ENCODE measurements at places on chromosomes 12 and 14.

- DNase-seq, result no peak
Measured at GRCh38 chr14:43647302-43647701, 859.8 kb downstream of the FSCB start.

GRCh38 chr12:63302941-63303536 lies 152.0 kb upstream of the AVPR1A start:
- no peak for DNase-seq

GRCh38 chr12:20339060-20339459 lies 29.3 kb upstream of the PDE3A start:
- no peak for DNase-seq

DNA sequence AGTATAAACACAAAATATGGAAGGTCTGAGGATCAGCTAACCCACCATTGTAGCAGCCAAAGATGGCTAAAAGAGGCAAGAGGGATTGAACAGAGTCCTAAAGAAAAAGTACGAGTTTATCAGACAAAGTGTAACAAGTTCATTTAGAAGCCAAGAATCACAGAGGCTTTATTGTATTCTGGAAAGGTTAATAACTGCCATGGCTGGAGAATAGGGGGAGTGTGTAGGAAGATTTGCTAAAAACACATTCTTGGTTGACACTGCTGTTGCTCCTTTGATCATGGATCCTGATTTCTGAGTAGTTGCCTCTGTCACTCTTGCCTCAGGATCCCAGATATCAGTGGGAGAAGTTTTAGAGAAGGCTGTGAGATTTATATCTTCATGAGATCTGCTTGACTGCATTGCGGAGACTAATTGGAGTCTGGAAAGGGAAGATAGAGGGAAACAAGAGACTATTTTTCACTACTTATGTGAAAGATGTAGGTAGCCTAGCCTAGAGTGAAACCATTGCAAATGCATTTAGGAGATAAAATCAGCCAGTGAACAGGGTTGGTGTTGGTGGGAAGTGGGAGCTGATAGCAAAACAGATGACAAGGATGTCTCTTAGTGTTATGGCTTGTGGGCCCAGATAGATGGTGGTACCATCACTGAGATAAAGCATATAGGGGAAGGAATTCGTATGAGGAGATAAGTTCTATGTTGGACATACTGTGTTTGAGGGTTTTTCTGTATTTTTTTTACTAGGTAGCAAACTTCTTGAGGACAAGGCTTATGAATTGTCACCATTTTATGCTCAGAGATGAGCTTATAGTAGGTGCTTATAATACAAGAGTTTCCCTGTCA lies 402.9 kb upstream of the PDE3A start:
- no peak for DNase-seq

- DNase-seq, result no peak
Measured at GRCh38 chr12:52279422-52280318, 5.2 kb downstream of the KRT86 start.

GRCh38 chr12:22334410-22335100 lies at the start of gene ST8SIA1:
Gene ST8SIA1 (minus strand): TSS chr12:22334707. CDS start chr12:22334232, 475 bp downstream.
- DNase-seq, result peak; percentile 48

DNA sequence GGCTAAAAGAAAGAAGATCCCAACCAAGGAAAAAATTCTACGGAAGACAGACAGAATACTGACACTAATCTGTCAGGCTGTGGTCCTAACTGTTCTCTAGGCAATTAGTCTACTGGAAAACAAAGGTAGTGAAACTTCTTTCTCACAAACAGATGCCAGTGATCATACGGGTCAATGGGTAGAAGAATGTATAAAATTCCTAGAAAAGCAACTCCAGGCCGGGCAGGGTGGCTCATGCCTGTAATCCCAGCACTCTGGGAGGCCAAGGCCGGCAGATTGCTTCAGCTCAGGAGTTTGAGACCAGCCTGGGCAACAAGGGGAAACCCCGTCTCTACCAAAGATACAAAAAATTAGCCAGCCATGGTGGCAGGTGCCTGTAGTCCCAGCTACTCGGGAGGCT lies 64.8 kb downstream of the HECTD4 start:
- DNase-seq, result no peak

DNA sequence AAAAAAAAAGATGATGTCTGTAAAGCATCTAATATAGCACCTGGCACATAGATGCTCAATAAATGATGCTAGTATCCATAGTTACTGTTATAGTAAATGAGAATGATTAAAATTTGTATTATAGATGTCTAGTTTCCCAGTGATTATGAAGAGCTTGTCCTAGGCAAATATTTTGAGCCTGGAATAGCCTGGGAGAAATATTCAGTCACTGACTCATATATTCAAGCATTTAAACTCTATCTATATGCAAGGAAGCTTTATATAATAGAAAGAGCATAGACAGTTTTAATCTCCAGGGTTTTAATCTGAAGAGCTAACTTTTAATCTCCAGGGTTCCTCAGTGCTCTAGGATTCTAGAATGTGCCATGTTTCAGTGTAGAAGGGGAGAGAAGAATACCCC lies 91.5 kb upstream of the VASH1 start:
- DNase-seq, result no peak

DNA sequence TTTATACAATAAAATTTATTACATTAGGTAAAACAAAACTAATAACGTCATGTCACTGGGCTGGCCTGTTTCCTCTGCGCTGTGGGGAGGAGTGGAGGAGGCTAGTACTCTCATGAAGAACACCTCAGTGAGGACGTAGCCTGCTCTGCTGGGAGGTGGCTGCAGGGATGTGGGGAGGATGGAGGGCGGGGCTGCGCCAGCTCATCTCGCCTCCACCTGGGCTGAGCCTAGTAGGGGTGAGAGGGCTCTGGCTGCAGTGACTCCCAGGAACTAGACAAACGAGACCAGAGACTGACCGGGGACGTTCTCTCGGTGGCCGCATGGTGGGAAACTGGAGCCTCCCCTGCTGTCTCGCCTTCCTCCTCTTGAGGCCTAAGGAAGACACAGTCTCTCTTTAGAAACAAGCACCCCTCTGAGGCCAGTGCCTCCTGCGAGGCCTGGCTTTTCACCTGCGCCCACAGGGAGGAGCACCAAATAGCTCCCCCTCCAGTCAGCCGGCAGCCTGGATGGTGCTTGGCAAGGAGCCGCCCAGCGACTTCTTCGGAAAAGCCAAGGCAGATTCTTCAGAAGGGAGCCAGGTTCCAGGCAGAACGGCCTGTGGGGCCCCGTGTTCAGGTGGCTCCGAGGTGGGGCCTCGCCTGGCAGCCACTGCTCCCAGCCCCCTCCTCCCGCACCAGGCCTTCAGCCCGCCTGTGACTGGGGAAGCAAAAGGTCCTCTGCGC lies 62.4 kb downstream of the PLEKHG3 start:
- no peak for DNase-seq

DNA sequence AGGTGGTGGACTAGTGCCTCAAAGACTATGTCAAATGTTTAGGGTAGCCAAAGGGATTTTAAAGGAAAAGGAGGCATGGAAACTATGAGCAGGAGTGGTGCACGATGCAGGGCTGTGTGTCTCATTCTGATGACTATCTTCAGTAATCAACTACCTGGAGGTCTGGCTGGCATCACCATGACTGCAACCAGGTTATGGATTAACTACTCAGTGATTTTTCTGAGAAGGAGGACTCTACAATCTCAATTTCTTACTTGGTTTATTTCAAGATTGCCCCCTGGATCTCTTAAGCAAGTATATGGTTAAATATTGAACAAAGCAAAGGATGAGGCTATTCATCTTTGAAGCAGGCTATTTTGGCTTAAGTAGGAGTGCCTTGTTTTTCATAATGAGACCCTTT lies 19.2 kb upstream of the EDDM3A start:
- no peak for DNase-seq

GRCh38 chr14:74018174-74018585 lies 908 bp downstream of the ENTPD5 start:
- DNase-seq, result peak; percentile 35

GRCh38 chr12:46046436-46046835 lies 56.1 kb upstream of the SCAF11 start:
- DNase-seq, result no peak

DNA sequence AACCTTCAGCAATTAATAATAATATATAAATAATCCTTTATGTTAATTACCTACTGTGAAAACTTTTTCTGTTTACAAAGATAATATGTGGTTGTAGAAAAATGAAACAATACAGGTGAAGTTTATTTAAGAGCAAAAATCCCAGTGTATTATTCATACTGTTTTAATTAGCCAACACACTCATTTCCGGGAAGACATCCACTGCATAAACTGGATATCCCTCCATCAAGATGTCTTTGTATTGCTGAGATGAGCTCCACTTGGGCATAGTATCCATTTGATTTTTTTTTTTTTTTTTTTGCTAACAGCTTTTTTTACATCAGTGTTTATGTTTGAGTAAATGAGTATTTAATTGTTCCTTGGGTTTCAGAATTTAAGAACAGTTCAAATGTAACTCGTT lies 13.7 kb upstream of the DERA start:
- no peak for DNase-seq

DNA sequence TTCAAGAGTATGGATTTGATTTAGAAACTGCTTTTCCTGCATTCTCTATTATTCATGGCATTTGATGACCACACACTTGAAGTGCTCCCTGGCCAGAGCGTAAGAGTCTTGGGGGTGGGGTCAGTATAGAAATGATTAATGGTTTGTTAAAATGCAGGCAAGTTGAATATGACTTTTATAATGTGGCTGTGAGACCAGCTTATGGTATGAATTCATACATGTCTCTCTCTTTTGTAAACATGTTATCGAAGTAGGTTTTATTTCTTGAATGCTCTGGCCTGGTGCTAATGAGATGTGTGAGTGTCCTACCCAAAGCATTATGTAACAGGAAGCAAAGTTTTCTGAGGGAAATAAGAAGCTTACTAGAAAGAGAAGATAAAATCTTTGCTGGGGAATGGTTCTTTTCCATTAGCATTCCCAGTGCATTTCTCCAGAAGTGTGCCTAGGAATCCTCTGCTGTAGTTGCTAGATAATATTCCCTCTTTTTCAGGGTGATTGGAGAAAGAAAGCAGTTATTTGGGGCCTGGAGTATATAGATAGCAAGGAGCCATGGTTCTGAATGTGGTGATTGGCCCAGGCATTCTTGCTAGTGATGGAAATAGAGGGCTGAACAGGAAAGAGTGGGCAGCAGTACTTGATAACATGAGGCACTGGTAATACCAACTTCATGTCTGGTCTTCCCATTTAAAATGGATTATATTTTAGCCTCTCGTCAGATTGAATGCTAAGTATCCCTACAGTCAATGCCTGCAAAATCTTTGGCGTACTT lies 289.7 kb downstream of the RAD51B start:
- DNase-seq, result no peak

- DNase-seq, result no peak
Measured at GRCh38 chr12:86950444-86950843, 694.3 kb upstream of the MGAT4C start.

- DNase-seq, result no peak
Measured at GRCh38 chr14:96888593-96888992, 91.4 kb downstream of the VRK1 start.

- peak; percentile 79 for DNase-seq
Measured at GRCh38 chr14:105857826-105858675, 331.7 kb downstream of the TMEM121 start.

DNA sequence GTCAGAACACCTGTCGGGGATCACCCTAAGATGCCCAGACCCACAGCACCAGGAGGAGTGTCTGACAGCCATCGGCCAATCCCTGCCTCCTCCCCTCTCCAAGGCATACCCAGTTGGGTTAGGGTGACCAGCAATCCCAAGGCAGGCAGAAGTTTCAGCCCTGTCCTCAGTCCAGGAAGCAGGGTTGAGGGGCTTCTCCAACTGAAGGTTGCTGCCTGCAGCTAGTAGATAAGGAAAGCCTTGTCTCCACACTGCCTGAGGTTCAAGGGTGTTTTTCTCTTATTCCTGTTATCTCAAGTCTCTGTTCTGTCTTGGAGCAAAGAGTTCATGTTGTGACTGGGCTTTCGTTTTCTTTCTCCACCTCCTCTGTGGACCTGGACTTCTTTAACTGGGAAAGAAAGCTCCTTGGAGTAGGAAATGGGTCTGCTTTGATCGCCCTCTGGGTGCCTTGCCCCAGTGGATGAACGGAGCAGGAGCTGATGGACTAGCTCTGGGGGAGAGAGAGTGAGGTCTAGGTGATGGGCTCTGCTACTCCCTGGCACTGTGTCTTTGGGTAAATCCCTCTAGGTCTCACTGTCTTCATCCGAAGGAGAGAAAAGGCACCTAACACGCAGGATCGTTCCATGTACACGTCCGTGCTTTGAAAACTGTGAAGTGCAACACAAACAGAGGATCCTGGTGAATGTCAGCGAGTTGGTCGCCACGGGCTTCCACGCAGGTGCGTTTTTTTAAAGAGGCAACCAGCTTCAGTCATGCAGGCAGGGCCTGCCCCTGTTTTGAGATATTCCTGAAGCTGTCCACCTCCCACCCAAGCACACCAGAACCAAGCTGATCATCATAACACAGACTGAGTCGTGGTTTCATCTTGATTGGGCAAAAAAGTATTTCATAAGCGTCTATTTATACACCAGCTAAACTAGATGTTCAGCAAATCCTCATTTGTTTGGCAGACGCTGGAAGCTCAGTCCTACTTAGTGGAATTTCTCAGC lies 52.5 kb upstream of the FOXN3 start:
- DNase-seq, result no peak

GRCh38 chr14:54207075-54207474 lies 189.7 kb upstream of the CDKN3 start:
- DNase-seq, result no peak

DNA sequence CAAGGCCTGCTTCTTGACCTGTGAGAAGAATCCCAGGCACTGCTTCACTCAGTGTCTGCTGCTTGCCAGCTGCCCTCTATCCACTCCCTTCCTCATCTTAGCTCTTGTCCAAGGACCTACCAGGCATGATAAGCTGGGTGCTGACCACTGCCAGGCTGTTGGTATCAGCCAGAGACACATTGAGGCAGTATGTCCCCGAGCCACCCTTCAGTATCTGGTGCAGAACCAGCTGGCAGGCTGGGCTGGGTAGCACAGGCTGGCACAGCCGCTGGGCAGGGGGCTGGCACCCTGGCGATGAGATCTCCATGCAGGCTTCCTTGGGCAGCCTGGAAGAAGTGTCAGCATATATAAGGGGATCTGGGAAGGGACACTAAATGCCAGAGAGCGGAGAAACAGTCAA lies 10.5 kb downstream of the PMEL start:
- DNase-seq, result no peak

GRCh38 chr14:35333264-35333730 lies 41.1 kb downstream of the PSMA6 start:
- DNase-seq, result no peak

DNA sequence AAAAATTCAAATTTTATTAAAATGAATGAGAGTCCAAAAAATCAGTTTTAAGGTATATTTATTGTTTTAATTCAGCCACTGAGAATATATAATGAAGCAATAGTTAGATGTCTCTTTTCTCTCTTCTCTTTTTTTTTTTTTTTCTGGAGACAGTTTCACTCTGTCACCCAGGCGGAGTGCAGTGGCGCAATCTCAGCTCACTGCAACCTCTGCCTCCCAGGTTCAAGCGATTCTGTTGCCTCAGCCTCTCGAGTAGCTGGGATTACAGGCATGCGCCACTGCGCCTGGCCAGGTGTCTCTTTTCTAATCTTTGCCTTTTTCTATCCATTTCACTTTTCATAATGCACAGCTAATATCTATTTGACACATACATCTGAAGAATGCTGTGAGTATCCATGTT lies 307.1 kb upstream of the RGS6 start:
- DNase-seq, result no peak
